T-helper 9 cell (primary cell): ENCODE measurements at places on chromosomes 5 and 9.

- no peak for DNase-seq
Observed at GRCh38 chr5:28110781-28111180, 1072.4 kb upstream of the CDH9 start.

GRCh38 chr5:120621339-120621738 lies 157.2 kb downstream of the PRR16 start:
- DNase-seq, result no peak

- no peak for DNase-seq
Observed at GRCh38 chr9:32339424-32339823, 45.0 kb upstream of the ACO1 start.

DNA sequence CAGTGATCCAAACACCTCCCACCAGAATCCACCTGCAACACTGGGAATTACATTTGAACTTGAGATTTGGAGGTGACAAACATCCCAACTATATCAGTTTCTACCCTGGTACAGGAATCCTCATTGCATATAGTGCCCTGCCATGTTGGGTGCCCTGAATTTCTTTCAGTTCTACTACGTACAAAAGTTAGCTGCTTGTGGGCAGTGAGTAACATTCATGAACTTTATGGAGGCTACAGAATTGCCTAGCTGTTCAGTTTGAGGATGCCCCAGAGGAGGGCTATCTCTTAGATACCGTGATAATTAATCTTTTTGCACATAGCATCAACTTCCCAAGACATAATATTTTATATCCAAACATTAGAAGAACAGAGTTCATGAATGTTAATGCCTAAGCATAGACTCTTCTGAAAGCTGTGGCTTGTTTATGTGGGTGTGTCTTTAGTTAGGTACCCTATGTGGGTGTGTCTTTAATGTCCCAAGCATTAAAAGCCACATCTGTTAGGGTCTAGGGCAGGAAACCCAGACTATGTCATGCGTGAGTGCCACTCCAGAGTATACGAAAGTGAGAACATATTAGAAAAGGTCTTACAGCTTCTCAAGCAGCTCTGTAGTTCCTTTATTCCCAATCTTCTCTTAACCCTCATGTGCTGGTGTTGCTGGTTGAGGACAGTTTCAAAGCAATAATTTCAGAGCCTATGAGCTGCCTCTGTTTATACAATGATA lies 47.0 kb upstream of the CHD1 start:
- no peak for DNase-seq

GRCh38 chr9:76516871-76517270 lies 57.9 kb downstream of the GCNT1 start:
- no peak for DNase-seq

DNA sequence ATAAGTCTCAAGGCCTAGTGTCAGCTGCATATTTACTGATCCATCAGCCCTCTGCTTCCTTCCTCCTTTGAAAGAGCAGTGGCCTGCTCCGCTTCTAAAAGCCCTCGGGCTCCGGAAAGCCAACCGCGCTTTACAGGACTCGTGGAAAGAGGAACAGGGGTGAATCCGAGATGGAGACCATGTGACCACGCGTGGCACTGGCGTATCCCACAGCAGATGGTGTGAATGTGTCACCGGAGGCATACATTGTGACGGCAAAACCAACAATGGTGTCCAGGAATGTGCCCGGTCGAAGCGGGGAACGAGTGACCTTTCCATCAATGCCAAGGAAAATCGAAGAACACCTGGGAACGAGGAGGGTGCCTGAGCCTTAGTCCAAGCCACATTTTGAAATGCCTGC lies 484.6 kb downstream of the SPATA31A7 start:
- no peak for DNase-seq

DNA sequence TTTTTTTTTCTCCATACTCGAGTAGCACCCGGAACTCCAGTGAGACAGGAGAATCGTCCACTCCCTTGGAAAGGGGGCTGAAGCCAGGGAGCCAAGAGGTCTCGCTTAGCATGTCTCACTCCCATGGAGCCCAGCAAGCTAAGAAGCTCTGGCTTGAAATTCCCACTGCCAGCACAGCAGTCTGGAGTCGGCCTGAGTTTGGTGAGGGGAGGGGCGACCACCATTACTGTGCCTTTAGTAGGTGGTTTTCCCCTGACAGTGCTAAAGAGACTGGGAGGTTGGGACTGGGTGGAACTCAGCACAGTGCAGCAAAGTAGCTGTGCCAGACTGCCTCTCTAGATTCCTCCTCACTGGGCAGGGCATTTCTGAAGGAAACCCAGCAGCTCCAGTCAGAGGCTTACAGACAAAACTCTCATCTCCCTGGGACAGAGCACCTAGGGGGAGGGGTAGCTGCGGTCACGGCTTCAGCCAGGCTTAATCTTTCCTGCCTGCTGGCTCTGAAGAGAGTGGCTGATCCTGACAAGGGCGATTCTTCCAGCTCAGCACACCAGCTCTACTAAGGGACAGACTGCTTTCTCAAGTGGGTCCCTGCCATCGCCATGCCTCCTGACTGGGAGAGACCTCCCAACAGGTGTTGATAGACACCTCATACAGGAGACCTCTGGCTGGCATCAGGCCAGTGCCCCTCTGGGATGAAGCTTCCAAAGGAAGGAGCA lies 414.5 kb upstream of the ZNF608 start:
- DNase-seq, result no peak

GRCh38 chr9:79431019-79431679 lies 140.6 kb upstream of the TLE4 start:
- DNase-seq, result no peak

GRCh38 chr9:109856785-109857184 lies 76.8 kb downstream of the PALM2AKAP2 start:
- DNase-seq, result no peak
